ENCODE measurements at places on chromosomes 5 and 9. TPM values are rescaled to one million over a fixed set of nuclear protein-coding genes. Genes with fewer than 3 reads are reported as not detected.

CENPH gene
- 26.7 TPM for total RNA-seq

PDE6A gene
- total RNA-seq = not detected

- no peaks in the 10 kb centered on the region for H3K27me3 ChIP-seq
- DNase-seq = no peak
- no peak overlapping the region for H3K27ac ChIP-seq
- peaks cover 7% of the 10 kb centered on the region for H3K4me1 ChIP-seq
- H3K4me3 ChIP-seq = no peak overlapping the region
- H3K36me3 ChIP-seq = no peaks in the 10 kb centered on the region
Measured at GRCh38 chr5:159400476-159400875, 70.2 kb upstream of the IL12B start.

GRCh38 chr9:107280543-107280942 is 2.5 kb upstream of the RAD23B start:
- H3K4me1 ChIP-seq = peaks cover 2% of the 10 kb centered on the region
- no peak overlapping the region for H3K27ac ChIP-seq
- DNase-seq = no peak
- H3K36me3 ChIP-seq = no peaks in the 10 kb centered on the region
- H3K27me3 ChIP-seq = no peaks in the 10 kb centered on the region

GRCh38 chr9:78674874-78675273 is 377.9 kb downstream of the PSAT1 start:
- no peaks in the 10 kb centered on the region for H3K27me3 ChIP-seq
- no peak overlapping the region for H3K4me3 ChIP-seq
- no peak overlapping the region for H3K27ac ChIP-seq

CDHR2 gene
- 0.60 TPM for total RNA-seq

GABBR2 gene
- total RNA-seq = 0.06 TPM

GRCh38 chr9:99782962-99783718 is 38.5 kb upstream of the NR4A3 start:
- no peaks in the 10 kb centered on the region for H3K36me3 ChIP-seq
- no peaks in the 10 kb centered on the region for H3K27me3 ChIP-seq
- H3K27ac ChIP-seq = no peak overlapping the region
- no peak for DNase-seq
- H3K4me3 ChIP-seq = no peak overlapping the region

DNA sequence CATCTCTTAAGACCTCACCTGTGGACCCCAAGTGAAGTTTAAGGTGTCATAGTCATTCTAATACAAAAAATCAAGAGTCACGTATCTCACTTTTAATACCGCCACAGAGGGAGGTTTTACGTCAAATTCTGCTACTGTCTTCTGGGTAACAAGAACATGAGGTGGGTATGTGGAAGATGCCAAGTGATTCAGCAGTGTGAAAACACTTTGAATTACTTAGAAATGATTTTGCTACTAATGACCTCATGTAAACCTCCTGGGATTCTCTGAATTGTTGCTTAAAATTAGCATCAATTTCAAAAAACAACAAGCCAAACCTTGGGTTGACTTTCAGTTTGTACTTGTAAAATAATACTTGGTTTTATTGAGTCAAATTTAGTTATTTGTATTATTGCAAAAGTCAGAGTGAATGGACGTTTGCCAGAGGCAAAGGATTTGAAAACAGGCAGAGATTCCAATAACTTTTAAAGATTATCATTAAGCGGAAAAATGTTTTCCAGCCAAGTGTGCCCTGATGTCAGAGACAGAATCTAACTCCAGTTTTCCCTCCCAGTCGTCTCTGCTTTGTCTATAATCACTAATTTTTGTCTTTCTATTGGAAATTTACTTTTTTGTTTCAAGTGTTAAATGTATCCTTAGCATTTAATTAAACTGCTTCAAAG is 8.8 kb downstream of the DMRT2 start:
- no peaks in the 10 kb centered on the region for H3K4me1 ChIP-seq
- no peak overlapping the region for H3K4me3 ChIP-seq
- H3K27me3 ChIP-seq = peaks cover 32% of the 10 kb centered on the region
- no peak overlapping the region for H3K27ac ChIP-seq

DNA sequence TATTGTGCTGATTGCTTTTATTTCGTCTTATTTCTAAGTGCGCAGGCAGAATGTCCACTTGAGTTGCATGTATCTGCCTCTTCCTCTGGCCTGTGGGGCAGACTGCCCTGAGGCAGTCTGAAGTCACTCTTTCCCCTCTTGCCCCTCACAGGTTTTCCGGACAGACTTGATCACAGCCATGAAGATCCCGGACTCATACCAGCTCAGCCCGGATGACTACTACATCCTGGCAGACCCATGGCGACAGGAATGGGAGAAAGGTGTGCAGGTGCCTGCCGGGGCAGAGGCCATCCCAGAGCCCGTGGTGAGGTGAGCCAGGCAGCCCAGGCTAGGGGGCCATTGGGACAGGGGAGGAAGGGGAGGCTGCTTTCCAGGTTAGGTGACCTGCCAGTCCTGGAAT is 26.4 kb downstream of the JADE2 start:
- no peak for DNase-seq
- H3K27ac ChIP-seq = no peak overlapping the region
- no peaks in the 10 kb centered on the region for H3K4me1 ChIP-seq
- H3K27me3 ChIP-seq = no peaks in the 10 kb centered on the region

GRCh38 chr9:83445703-83446265 is 92.4 kb downstream of the FRMD3 start:
- no peaks in the 10 kb centered on the region for H3K27me3 ChIP-seq
- H3K4me3 ChIP-seq = no peak overlapping the region
- H3K4me1 ChIP-seq = no peaks in the 10 kb centered on the region

- no peaks in the 10 kb centered on the region for H3K36me3 ChIP-seq
- no peaks in the 10 kb centered on the region for H3K27me3 ChIP-seq
- DNase-seq = no peak
- H3K27ac ChIP-seq = no peak overlapping the region
Measured at GRCh38 chr5:38765399-38765861, 80.4 kb upstream of the OSMR start.

GRCh38 chr9:21317956-21318923 is 13.1 kb upstream of the IFNA5 start:
- no peak overlapping the region for H3K27ac ChIP-seq
- peak; percentile 66 for DNase-seq
- peaks cover 5% of the 10 kb centered on the region for H3K27me3 ChIP-seq
- no peaks in the 10 kb centered on the region for H3K36me3 ChIP-seq
- no peak overlapping the region for H3K4me3 ChIP-seq

- H3K27ac ChIP-seq = no peak overlapping the region
- H3K36me3 ChIP-seq = no peaks in the 10 kb centered on the region
- H3K4me3 ChIP-seq = no peak overlapping the region
- H3K27me3 ChIP-seq = no peaks in the 10 kb centered on the region
- peaks cover 26% of the 10 kb centered on the region for H3K4me1 ChIP-seq
Measured at GRCh38 chr5:147384346-147385193, 125.3 kb downstream of the DPYSL3 start.

GRCh38 chr5:30572279-30572678 is 621.2 kb upstream of the CDH6 start:
- no peaks in the 10 kb centered on the region for H3K36me3 ChIP-seq
- H3K27me3 ChIP-seq = peaks cover 8% of the 10 kb centered on the region
- no peaks in the 10 kb centered on the region for H3K4me1 ChIP-seq
- no peak overlapping the region for H3K27ac ChIP-seq
- H3K4me3 ChIP-seq = no peak overlapping the region
- DNase-seq = peak; percentile 23

GRCh38 chr5:61831736-61832135 is 474.3 kb upstream of the KIF2A start:
- no peaks in the 10 kb centered on the region for H3K36me3 ChIP-seq
- no peak for DNase-seq
- no peak overlapping the region for H3K4me3 ChIP-seq
- no peaks in the 10 kb centered on the region for H3K27me3 ChIP-seq

GRCh38 chr5:140365941-140366340 is 5.9 kb downstream of the SLC4A9 start:
- no peaks in the 10 kb centered on the region for H3K36me3 ChIP-seq
- no peak for DNase-seq
- no peaks in the 10 kb centered on the region for H3K4me1 ChIP-seq
- H3K4me3 ChIP-seq = no peak overlapping the region
- H3K27me3 ChIP-seq = peaks cover 16% of the 10 kb centered on the region
- no peak overlapping the region for H3K27ac ChIP-seq

INSL4 gene
- total RNA-seq = not detected

SLCO6A1 gene
- total RNA-seq = not detected

DNA sequence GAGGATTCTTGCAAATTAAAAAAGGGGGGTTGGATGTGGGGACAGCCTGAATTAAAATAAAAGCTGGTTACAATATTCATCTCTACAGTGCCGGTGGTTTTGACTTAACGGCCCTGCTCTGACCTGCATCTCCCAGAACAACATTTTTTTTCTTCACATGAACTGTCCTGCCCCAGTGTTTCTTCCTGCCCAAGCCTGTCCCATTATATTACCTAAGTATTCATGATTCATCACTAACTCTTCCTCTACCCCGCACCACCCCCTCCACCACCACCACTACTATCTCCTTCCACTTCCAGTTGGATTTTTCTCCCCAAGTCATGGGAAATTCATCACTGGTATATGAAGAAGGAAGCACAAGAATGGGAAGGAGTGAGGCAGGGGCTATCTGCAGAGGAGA is 90.1 kb downstream of the ZFAND5 start:
- no peaks in the 10 kb centered on the region for H3K36me3 ChIP-seq
- no peak overlapping the region for H3K27ac ChIP-seq
- H3K27me3 ChIP-seq = no peaks in the 10 kb centered on the region
- no peaks in the 10 kb centered on the region for H3K4me1 ChIP-seq
- DNase-seq = no peak

NSG2 gene
- not detected for total RNA-seq

- no peak overlapping the region for H3K27ac ChIP-seq
- no peaks in the 10 kb centered on the region for H3K36me3 ChIP-seq
- H3K4me3 ChIP-seq = no peak overlapping the region
- H3K27me3 ChIP-seq = no peaks in the 10 kb centered on the region
- peaks cover 3% of the 10 kb centered on the region for H3K4me1 ChIP-seq
- no peak for DNase-seq
Measured at GRCh38 chr9:14021871-14022525, 291.9 kb downstream of the NFIB start.

STK10 gene
- 7.6 TPM for total RNA-seq

- no peaks in the 10 kb centered on the region for H3K36me3 ChIP-seq
- H3K4me3 ChIP-seq = no peak overlapping the region
- H3K4me1 ChIP-seq = no peaks in the 10 kb centered on the region
- H3K27ac ChIP-seq = no peak overlapping the region
- DNase-seq = no peak
- no peaks in the 10 kb centered on the region for H3K27me3 ChIP-seq
Measured at GRCh38 chr5:90546216-90546837, 12.3 kb upstream of the ADGRV1 start.

RIMOC1 gene
- total RNA-seq = 12.0 TPM

- H3K36me3 ChIP-seq = no peaks in the 10 kb centered on the region
- H3K27me3 ChIP-seq = no peaks in the 10 kb centered on the region
- H3K4me3 ChIP-seq = no peak overlapping the region
- DNase-seq = no peak
Measured at GRCh38 chr5:69509212-69509611, 16.6 kb downstream of the OCLN start.

GCNT1 gene
- 0.67 TPM for total RNA-seq

- peak overlapping the region; percentile 76 for H3K27ac ChIP-seq
- peak; percentile 76 for DNase-seq
- H3K4me3 ChIP-seq = no peak overlapping the region
- H3K27me3 ChIP-seq = no peaks in the 10 kb centered on the region
- peaks cover 20% of the 10 kb centered on the region for H3K4me1 ChIP-seq
Measured at GRCh38 chr5:137629646-137630045, 106.2 kb downstream of the KLHL3 start.

MAP1B gene
- total RNA-seq = 258 TPM

KCNN2 gene
- total RNA-seq = 44.9 TPM

DNA sequence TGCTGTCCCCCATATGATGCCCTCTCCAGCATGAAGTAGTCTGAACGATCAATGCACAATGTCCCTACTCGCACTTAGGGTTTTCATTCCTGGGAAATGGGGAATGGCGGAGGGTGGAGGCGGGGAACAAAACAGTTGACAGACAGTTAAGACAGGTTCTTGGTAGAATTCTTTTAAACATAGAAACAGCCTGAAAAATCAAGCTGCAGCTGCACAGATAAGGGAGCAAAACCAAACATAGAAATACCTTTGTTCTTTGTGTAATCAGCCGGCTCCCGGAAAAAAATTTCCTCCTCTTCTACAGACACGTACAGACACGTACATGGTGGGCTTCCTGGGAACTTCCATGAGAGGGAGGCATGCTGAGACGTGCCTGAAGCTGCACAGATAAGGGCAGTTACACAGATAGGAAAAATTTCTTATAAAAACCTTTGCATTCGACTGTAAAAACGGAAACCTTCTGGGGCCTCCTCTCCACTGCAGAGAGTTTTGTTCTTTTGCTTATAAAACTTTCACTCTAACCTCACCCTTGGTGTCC is 662.4 kb upstream of the PTPRD start:
- no peak overlapping the region for H3K4me3 ChIP-seq
- no peak for DNase-seq
- H3K4me1 ChIP-seq = no peaks in the 10 kb centered on the region
- no peaks in the 10 kb centered on the region for H3K36me3 ChIP-seq
- H3K27ac ChIP-seq = no peak overlapping the region

DNA sequence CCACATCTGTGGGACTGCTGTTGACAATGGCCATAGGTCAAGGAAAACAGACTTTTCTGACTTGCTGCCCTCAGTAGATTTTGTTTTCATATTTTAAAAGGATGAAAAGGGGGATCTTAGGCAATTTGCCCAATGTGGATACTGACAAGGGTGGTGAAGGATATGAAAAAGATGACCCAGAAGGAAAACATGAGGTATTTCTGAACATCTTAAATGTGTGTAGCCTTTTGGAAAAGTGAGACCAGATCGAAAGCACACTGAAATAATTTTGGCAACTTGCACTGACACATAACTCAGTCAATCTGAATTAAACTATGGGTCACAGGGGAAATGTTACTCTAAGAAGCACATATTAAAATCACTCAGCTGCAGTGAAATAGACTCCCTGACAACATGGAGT is 1793.0 kb upstream of the ACO1 start:
- no peaks in the 10 kb centered on the region for H3K4me1 ChIP-seq
- H3K27ac ChIP-seq = no peak overlapping the region
- DNase-seq = no peak
- no peak overlapping the region for H3K4me3 ChIP-seq

DNA sequence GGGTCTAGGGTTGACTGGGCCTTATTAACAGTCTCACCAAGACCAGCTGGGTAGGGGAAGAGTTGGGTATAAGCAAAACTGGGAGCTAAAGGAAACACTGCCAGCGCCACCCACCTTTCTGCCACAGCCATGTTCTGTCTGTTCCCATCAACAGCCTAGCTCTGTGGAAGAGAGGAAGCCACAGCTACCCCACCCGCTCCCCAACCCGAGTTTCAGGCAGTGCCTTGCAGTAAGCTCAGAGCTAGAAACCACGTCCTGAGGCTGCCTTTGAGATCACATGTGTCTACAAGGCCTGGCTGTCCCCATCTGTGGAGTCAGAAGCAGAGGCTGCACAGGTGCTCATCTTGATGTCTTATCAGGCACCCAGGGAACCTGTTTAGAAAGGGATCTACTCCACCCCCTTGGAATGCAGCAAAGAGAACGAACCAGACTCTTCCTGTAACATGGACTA is 15.3 kb downstream of the HNRNPH1 start:
- H3K27ac ChIP-seq = peak overlapping the region; percentile 41
- no peaks in the 10 kb centered on the region for H3K4me1 ChIP-seq
- H3K36me3 ChIP-seq = peaks cover 35% of the 10 kb centered on the region
- no peak for DNase-seq
- H3K27me3 ChIP-seq = no peaks in the 10 kb centered on the region

GRCh38 chr5:133129950-133130349 is 78.1 kb downstream of the HSPA4 start:
- H3K27me3 ChIP-seq = no peaks in the 10 kb centered on the region
- H3K4me3 ChIP-seq = no peak overlapping the region
- DNase-seq = no peak
- no peaks in the 10 kb centered on the region for H3K4me1 ChIP-seq

- H3K4me1 ChIP-seq = peaks cover 21% of the 10 kb centered on the region
- H3K27ac ChIP-seq = peak overlapping the region; percentile 78
- no peaks in the 10 kb centered on the region for H3K36me3 ChIP-seq
- H3K4me3 ChIP-seq = no peak overlapping the region
Measured at GRCh38 chr9:130535818-130536521, 43.4 kb upstream of the FUBP3 start.
